ENCODE measurements at places on chromosomes 12 and 14.
A peak's percentile ranks its signal among the peaks of the same experiment; 100 is the strongest.

GRCh38 chr12:80107221-80107620 is 7.9 kb downstream of the OTOGL start:
- peak; percentile 52 for DNase-seq

- DNase-seq, result no peak
Observed at GRCh38 chr14:54828037-54828436, 74.6 kb downstream of the GCH1 start.

- no peak for DNase-seq
Observed at GRCh38 chr14:61201171-61201570, 80.0 kb downstream of the TMEM30B start.

DNA sequence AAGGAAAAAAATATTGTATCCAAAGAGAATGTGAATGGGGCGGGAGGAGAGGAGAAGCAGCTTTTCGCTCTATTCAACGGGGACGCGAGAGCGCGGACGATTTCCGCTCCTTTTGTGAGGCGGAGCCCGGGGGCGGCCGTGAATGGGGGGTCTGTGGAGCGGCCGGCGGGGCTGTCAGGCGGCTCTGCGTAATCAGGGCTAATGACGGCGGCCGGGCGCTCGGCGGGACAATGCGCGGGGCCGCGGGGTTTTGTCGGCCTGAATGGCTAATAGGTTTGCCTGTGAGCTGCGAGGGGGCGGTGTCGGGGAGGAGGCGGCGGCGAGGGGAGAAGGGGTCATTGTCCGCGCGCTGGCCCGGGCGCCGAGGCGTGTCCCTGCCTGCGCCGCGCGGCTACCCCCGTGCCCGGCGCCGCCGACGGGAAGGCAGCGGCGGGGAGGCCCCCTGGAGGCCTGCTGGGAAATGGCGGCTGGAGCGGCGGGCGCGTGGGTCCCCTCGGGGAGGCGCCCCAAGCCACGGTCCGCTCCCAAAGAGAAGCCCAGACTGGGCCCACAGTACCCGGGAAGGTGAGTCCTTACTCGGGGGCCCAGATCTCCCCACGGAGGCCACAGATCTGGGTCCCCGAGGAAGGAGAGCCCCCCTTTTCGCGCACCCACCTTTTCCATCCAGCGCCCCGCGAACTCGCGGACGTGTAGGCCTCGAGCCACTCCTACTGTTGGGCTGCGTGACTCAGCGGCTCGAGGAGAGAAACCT is 6.0 kb downstream of the SIX6 start:
- DNase-seq, result no peak

GRCh38 chr14:72052356-72052755 is 120.1 kb downstream of the RGS6 start:
- no peak for DNase-seq

GRCh38 chr12:86711731-86712130 is 455.5 kb upstream of the MGAT4C start:
- no peak for DNase-seq

DNA sequence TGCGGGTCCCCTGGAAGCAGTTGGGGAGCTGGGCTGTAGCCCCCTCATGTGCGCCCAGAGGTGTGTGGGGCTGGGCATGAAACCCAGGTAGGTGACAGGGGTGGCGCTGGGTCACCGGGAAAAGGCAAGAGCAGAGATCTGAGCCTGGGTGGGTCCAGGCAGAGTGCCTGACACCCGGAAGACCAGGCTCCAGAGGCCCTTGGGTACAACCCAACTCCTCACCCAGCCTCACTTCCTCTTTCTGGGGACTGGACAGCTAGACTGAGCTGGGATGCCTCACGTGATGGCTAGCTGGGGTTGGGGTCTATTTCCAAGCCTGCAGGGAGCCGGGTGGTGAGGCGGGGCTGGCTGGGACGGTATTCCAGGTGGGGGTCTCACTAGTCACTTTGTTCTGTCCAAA is 16.3 kb upstream of the CYP46A1 start:
- DNase-seq, result no peak

GRCh38 chr12:130639476-130640424 is 76.3 kb downstream of the RIMBP2 start:
- DNase-seq, result no peak

- DNase-seq, result no peak
Observed at GRCh38 chr14:51677738-51678137, 26.0 kb downstream of the FRMD6 start.

DNA sequence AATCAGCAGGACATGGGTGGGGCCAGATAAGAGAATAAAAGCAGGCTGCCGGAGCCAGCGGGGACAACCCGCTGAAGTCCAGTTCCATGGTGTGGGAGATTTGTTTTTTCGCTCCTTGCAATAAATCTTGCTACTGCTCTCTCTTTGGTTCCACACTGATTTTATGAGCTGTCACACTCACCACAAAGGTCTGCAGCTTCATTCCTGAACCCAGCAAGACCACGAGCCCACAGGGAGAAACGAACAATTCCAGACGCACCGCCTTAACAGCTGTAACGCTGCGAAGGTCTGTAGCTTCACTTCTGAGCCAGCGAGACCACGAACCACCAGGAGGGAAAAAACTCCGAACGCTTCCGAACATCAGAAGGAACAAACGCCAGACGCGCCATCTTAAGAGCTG is 2.8 kb upstream of the CNIH1 start:
- DNase-seq, result peak; percentile 53

- no peak for DNase-seq
Observed at GRCh38 chr14:64541261-64541971, 875 bp downstream of the HSPA2 start.

DNA sequence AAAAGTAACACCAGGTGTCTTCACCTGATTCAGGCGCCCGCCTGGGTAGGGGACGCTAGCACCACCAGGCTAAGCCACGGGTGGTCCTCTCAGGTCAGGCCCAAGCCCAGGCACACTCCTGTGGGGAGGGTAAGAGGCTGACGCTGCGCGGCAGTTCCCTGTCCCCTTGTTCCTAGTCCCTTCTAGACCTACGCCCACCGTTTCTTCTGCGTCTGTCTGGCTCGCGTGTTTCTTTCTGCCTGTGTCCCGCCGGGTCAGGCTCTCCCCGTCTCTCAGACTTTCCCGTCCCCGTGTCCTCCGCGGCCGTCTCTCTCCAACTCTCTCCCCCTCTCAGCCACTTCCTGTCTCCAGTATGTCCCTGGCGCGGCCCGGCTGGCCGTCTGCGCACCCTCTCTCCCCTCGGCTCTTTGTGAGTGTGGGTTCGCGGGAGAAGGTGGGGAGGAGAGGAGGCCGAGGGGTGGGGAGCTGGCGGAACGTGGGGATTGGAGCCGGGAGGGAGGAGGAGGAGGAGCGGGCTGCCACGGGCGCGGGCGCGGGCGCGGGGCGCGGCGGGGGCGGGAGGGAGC is 3.1 kb upstream of the TNS2 start:
- peak; percentile 75 for DNase-seq

DNA sequence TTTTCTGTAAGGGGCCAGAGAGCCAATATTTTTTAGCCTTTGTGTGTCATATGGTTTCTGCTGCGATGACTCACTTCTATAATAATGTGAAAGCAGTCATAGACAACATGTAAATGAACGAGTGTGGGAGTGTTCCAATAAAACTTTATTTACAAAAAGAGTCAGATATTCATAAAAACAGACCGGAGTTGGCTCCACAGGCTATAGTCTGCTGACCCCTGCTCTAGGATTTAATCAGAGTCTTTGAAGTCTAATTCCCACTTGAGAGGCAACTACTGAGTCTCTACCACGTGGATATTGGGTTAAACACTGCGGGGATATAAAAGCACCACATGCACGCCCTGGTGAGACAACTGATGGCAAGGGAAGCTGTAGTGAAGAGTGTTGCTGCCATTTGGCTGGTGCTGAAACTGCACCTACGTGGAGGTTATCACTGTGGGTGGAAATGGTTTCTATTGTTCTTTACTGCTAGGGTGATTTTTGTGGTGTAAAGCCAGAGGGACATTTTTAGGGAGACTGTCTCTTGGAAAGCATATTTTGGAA is 3.6 kb upstream of the NINJ2 start:
- DNase-seq, result no peak

- DNase-seq, result no peak
Observed at GRCh38 chr12:115771065-115771464, 506.4 kb downstream of the MED13L start.

DNA sequence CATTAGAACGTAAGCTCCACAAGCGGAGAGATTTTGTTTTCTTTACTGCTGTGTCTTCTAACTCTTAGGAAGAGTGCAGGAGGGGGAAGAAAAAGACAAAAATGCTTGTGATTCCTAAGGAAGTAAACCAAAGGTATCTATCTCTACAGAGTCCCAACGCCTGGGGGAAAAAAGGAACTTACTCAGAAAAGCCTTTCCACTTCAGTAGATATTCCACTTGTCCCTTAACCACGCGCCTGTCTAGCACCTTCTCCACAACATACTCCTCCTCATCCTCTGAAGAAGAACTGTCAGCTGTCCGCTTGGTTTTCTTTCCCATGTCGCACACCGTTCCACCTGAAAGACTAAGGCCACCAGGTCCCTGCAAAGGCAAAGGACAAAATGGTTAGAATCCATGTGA is 22.6 kb downstream of the CBX5 start:
- no peak for DNase-seq

GRCh38 chr12:84329938-84330337 is 582.7 kb downstream of the SLC6A15 start:
- DNase-seq, result peak; percentile 6

DNA sequence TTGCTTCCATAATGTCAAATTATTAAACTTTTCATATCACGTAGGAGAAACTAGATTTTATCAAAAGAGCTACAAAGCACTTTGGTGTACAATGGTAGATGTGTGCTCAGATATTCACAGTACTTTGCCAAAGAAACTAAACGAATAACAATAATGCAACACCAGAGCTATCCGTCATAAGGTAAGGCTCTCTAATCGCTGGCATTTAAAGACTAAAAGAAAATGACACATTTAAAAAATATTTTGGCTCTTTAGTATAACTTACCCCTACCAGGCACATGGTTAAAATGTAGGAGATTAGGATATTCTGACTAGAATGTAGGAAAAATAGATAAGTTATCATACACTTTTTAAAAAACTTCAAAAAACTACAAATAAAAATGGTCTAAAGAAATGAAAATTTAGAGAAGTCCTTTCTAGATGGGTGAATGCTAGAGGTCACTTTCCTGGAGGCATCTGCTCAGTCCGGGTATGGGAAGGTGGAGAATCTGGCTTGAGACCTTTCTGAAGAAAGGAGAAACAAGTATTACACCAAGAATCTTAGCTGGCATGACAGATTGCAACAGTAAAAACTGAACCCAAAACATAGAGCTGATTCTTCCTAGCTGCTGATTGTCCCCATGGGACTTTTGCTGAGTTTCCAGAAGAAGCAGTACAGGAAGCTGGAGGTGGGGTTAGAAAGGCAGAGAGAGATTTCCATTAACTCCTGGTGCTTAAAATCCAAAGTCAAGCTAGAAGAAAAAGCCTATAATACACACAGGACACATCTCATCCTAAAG is 67.9 kb downstream of the FAR2 start:
- peak; percentile 37 for DNase-seq

DNA sequence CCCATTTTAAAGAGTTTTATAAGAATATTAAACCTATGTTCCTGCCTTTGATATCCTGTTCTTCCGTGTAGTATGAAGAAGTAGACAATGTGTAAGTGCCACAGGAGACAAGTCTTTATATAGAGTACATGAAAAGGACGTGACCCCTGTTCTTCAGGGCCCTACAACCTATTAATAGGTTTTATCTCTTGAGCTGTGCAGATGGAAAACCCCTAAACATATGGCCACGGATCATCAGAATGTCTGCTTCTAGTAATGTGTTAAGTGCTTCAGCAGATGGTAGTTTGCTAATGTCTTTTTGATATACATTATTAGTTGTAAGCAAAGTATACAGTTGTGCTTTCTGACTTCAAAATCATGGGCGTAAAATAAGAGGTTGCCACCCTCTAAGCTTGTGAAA is 228.5 kb downstream of the PTPRO start:
- DNase-seq, result no peak

DNA sequence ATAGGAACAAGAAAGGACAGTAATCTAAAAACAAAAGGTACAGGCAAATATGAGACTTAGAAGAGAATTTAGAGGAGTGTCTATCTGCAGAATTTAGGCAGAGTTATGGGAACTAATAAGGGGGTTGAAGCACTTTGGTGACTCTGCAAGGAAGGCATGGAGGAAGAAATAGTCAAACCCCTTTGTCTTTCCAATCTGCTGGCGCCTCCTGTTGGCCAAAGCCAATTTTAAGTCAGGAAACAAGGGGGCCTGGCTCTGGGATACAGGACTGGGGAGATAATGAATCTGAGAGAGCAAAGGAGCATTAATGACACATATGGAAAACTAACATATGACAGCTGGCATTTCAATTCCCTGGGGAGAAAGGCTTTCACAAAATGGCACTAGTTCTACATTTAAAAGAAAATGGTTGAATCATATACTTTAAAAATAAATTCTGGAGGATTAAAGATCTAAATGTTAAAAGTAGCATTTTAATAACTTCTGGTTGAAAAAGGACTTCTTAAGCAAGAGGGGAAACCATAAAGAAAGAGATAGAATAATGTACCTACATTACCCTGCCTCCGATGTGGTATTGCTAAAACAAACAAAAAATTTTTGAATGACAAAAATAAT is 48.5 kb upstream of the CSRP2 start:
- DNase-seq, result no peak

DNA sequence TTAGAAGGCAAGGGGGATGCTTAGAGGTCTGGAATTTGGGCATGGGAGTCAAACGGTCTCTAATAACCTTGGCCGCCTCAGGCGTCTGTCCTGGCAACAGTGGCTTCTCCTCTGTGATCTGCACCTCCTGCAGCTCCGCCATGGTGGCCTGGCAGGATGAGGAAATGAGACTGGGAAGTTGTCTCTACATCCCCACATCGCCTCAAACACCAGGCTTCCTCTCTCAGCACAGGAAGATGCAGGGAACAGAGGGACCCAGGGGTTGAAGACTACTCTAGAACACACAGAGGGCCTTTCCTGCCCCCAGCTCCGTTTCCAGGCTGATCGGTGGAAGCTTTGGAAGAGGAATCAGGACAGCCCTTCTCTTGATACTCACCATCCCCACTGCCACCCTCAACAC is 1.7 kb downstream of the NDRG2 start:
- no peak for DNase-seq

- no peak for DNase-seq
Observed at GRCh38 chr12:95118788-95119179, 45.4 kb upstream of the NR2C1 start.

DNA sequence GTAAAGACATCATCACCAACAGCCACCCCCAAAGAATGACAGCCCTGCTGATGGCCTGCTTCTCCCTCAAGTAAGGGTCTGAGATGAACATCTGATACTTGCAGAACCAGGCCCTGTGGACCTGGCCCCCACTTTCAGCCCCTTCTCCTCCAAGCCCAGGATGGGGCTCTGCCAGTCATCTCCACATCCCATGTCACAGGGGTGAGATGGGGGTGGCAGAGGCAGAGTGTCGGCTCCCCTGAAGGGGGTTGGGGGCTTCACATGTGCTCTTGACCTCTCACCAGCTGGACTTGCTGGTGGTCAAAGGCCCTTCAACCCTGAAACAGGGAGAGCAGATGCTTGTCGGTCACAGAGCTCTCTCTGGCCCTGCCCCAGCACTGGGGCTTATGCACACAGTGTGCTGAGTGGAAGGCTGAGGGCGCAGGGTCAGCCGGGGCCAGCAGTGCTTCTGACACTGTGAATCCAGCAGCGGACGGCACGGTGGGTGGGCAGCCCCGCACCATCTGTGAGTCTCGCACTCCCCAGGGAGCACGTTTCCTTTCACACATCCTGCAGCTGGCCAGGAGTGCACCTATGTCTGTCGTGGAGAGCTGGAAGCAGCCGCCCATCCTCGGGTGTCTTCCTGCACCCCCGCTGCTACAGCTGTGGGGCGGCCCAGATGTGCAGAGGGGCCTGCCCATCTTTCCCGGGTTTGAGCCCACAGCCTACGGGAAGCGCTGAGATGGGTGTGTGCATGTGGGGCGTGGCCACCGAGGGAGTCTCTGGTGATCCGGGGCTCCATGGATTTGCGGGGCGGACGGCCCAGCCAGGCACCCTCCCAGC is 94.3 kb downstream of the ADGRD1 start:
- no peak for DNase-seq

Measured in fibroblast of skin of left quadriceps (primary cell).